ENCODE measurements at places on chromosomes 13 and 19.

GRCh38 chr13:97353927-97354675 is 79.9 kb upstream of the RAP2A start:
- DNase-seq = no peak

GRCh38 chr13:93603043-93603442 is 376.4 kb downstream of the GPC6 start:
- DNase-seq = no peak

DNA sequence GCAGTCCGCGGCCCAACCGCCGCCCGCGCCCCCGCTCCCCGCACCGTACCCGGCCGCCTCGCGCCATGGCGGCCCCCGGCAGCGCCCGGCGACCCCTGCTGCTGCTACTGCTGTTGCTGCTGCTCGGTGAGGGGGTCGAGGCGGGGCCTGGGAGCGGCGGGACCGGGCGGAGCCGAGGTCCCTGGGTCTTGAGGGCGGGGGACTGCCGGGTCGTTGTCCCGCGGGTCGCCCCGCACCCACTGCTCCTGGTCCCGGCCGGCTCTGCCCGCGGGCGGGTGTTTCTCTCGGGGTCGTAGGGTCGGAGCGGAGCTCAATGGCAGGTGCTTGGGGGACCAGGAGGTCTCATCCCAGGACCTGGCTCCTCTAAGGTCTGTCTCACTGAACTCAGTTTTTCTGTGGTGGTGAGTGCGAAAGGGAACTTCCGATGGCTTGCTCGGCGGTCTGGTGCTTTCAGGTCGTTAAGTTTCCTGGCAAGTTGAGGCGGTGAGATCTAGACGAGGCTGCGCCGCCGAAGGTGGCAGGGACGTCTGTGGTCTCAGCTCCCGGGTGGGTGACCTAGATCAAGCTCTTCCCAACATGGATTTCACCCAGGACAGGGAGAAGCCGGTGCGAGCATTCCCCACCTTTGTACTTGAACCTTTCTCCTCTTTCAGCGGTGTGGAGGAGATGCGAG is 467 bp downstream of the LAMP1 start:
- no peak for DNase-seq

GRCh38 chr19:12840091-12841079 is 2.1 kb downstream of the MAST1 start:
- peak; percentile 82 for DNase-seq

GRCh38 chr19:55683449-55684261 is 8.6 kb downstream of the EPN1 start:
- DNase-seq = no peak
